ENCODE measurements at places on chromosomes 3 and 15. TPM values are rescaled to one million over a fixed set of nuclear protein-coding genes. Genes with fewer than 3 reads are reported as not detected.

The SCG5 gene
- total RNA-seq: 8.4 TPM

The FYTTD1 gene
- 22.4 TPM for total RNA-seq

The RYR3 gene
- 50.6 TPM for total RNA-seq

The GOLGA6A gene
- total RNA-seq: 1.0 TPM

The GOLGA6D gene
- under 0.01 TPM for total RNA-seq
